ENCODE measurements at places on chromosomes 3 and 15.

GRCh38 chr3:157588386-157589060 lies 85.3 kb upstream of the VEPH1 start:
- no peak overlapping the region for H3K27ac ChIP-seq
- H3K4me3 ChIP-seq, result no peak overlapping the region
- H3K4me1 ChIP-seq, result peaks cover 18% of the 10 kb centered on the region
- no peaks in the 10 kb centered on the region for H3K27me3 ChIP-seq
- H3K36me3 ChIP-seq, result peaks cover 3% of the 10 kb centered on the region

DNA sequence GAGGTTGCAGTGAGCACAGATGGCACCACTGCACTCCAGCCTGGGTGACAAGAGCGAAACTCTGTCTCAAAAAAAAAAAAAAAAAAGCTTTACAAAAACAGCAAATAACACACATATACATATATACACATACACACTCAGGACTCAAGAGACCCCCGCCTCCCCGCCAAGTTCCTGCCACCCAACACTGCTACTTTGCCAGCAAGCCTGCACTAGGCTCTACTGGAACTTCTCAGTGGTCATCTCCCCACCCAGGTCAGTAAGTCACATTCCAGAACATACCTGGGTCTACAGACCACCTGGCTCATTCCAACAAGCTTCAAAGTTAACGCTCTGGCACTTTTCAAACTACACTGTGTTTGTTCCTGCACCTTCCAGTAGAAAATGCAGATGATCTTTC lies 62.3 kb downstream of the SENP2 start:
- H3K36me3 ChIP-seq, result peaks cover 25% of the 10 kb centered on the region
- H3K27me3 ChIP-seq, result no peaks in the 10 kb centered on the region
- peaks cover 12% of the 10 kb centered on the region for H3K4me1 ChIP-seq
- no peak for DNase-seq
- no peak overlapping the region for H3K27ac ChIP-seq

- H3K36me3 ChIP-seq, result no peaks in the 10 kb centered on the region
- DNase-seq, result no peak
- no peak overlapping the region for H3K4me3 ChIP-seq
Measured at GRCh38 chr3:143820466-143821221, 27.6 kb downstream of the SLC9A9 start.

DNA sequence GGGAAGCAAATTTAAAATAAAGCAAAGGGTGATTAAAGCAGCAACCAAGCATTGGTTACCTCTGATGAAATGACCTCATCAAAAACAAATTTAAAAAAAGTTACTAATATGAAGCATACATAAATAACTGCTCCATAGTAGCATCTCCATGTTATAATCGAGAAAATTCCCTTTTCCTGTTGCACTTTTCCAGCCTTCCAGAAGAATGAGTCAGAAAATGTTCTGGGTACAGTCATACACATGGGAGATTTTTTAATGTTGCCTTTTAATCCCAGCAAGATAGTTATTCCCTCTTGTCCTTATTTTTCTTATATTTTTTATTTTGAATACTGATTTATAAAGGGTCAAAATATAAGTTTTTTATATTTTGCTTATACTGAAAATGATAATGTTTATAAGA lies 2.6 kb upstream of the TMCO5A start:
- no peak overlapping the region for H3K4me3 ChIP-seq
- H3K27ac ChIP-seq, result no peak overlapping the region
- H3K36me3 ChIP-seq, result no peaks in the 10 kb centered on the region
- no peaks in the 10 kb centered on the region for H3K4me1 ChIP-seq
- no peak for DNase-seq
- peaks cover 6% of the 10 kb centered on the region for H3K27me3 ChIP-seq

GRCh38 chr3:179163503-179163902 lies 15.3 kb downstream of the PIK3CA start:
- H3K27me3 ChIP-seq, result no peaks in the 10 kb centered on the region
- H3K4me3 ChIP-seq, result no peak overlapping the region
- no peak for DNase-seq
- H3K4me1 ChIP-seq, result no peaks in the 10 kb centered on the region
- no peaks in the 10 kb centered on the region for H3K36me3 ChIP-seq
